Activated CD4-positive, alpha-beta T cell treated with anti-CD3 and anti-CD28 coated beads for 36 hours (primary cell): ENCODE measurements at places on chromosomes 1 and 21. TPM values are rescaled to one million over a fixed set of nuclear protein-coding genes. Genes with fewer than 3 reads are reported as not detected.

GRCh38 chr1:19430121-19431068, 54.9 kb downstream of the CAPZB start:
- peak; percentile 29 for DNase-seq

DNA sequence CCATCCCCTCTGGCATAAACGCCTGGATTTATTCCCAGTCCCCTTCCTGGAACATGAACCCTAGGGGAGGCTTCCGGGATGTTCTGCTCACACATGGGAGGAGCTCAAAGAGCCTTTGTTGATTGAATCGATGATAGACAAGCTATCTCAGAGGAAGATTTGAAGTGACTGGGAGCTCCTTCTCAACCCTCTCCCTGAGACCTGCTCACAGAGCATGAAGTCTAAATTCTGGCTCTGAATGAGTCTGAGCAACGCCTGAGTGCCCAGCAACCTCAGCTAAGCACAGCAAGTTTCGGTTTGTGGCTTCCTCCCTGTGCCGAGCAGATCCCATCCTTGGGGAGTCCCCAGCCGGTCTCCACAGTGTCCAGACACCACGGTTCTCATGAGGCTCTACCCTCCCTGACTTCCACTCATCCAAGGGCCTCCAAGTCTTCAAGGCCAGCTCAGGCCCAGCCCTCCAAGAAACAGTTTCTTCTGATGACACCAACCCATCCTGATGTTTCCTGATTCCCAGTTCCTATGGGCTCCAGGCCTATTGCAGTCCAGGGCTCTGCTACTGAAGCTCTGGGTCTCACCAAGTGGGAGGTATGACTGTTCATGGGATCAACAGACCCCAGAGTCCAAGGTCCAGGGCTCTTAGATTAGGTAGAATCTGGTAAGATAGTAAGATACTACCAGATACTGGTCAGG, 190.8 kb downstream of the DYRK1A start:
- DNase-seq, result no peak

CNKSR1 gene
- total RNA-seq, result 3.2 TPM

SIPA1L2 gene
- 4.0 TPM for total RNA-seq

DNA sequence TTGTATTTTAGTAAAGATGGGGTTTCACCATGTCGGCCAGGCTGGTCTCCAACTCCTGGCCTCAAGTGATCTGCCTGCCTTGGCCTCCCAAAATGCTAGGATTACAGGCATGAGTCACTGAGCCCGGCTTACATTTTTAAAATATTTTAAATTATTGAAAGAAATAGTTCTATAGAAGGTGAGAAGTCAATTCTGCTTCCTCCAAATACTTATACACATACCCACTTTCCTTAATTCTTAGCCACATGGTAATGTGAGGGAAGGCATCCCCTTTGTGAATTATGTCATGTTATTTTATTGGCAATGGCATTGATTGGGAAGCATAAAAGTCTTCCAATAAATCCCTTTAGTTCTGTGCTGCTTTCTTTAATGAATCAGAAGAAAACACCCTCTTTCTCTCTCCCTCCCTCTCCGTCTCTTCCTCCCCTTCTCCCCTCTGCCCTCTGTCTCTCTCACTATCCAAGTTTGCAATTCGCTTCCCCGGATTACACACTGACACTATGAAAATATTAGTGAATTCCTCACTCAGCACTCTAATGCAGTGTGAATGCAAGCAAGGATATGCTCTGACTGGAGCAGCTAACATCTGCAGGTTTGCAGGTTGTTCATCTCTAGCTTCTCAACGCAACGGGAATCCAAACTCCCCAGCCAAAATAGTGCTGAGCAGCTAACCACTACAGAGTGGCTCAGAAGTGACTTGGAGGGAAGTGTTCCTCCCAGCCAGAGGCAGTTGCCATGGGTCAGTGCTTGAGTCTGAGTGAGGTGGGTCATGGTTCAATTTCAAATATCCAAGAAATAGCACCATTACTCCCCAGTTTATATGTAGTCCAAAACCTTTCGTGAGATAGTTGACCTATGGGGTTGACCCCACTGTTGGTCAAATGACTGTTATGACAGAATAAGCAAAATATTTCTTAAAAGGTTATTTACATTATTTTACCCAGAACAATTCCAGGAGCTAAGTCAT, 77.8 kb upstream of the CD55 start:
- DNase-seq, result no peak

ALX3 gene
- total RNA-seq, result not detected

- DNase-seq, result no peak
Measured at GRCh38 chr1:183165456-183165855, 20.6 kb upstream of the LAMC2 start.

CD5L gene
- not detected for total RNA-seq

DNA sequence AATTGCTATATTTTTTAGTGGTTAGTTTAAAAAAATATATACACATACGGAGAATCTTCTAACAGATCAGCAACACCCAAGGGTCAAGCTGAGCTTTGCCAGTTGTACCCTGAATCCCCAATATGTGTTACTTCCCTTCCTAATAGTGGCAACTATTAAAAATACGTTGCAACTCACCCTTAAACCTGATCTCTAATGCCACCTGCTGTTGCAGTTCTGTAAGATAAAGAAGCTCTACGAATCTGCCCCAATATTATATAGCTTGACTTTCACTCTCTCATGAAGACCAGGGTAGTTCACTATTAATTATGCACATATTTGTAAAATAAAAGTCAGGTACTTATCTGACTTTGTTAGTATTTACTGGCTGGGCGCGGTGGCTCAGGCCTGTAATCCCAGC, 58.4 kb downstream of the ASH1L start:
- DNase-seq, result no peak

KCND3 gene
- not detected for total RNA-seq

- DNase-seq, result no peak
Measured at GRCh38 chr21:14824126-14824525, 240.7 kb downstream of the NRIP1 start.

DNA sequence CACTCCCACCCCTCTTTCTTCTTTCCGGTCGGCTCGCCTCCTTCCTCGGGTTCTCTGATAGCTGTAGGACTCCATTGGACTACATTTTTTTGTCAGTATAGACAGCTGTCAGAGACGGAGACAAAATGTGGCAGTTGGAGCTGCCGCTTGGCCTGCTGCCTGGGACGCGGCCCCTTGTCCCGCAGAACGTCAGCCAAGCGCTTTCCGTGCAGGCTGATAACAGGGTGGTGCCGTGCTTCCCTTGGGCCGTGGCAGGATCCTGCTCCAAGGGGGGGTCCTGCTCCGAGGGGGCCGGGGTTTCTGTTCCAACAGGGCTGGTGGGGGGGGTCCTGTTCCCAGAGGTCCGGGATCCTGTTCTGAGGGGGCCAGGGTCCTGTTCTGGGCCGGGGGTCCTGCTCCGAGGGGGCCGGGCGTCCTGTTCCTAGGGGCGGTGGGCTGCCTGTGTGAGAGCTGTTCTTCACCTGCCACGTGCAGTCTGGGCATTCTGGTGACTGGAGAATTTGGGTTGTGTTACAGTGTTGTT, 4.9 kb downstream of the SKI start:
- no peak for DNase-seq

FCAMR gene
- total RNA-seq, result not detected

GRCh38 chr1:240092301-240093119, 827 bp downstream of the FMN2 start:
- DNase-seq, result peak; percentile 6

DNA sequence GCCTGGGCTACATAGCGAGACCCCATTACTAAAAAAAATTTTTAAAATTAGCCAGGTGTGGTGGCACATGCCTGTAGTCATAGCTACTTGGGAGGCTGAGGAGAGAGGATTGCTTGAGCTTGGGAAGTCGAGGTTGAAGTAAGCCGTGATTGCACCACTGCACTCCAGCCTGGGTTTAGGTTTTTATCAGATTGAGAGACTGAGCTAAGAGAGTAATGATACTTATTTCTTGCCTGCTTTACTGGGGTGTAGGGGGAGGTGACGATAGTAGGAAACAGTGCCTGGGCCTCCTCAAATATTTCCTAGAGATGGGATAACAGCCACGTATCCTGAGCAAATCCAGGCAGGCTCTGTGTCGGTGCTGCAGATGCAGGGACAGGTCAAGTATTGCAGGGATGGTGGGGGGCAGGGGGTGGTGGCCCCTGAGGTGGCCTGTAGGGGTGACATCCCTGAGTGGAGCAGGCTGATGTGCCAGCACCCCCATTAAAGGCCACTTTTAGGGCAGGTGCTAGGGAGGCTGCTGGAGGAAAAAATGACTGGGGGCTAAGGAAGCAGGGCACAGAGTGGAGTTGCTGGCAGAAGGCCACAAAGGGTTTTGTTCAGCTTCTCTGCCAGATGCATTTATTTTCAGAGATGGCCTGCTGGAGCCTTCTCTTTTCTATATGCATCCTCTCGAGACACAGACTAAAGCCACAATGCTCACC, 130.5 kb downstream of the RHOU start:
- DNase-seq, result no peak

- DNase-seq, result no peak
Measured at GRCh38 chr1:3599286-3599811, 12.0 kb downstream of the MEGF6 start.

DNA sequence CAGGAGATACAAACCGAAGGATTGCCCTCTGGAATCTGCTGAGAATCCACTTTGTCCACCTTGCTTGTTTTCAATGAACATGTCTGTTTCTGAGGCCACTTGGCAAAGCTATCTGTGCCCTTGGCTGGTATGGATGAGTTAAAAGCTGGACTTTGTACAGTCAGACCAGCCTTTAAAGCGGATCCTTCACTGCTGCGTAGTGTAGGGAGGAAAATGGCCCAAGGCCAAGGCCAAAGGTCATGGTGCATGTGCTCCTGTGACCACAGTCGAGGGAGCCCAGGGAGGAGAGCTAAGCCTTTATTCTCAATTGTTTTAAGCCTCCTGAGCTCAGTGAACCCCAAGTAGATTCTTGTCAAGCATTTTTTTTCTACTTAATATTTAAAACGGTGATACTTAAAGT, 37.0 kb downstream of the KCNJ15 start:
- no peak for DNase-seq

HJV gene
- total RNA-seq, result not detected

- DNase-seq, result no peak
Measured at GRCh38 chr1:75970631-75971030, 38.4 kb upstream of the ASB17 start.

- no peak for DNase-seq
Measured at GRCh38 chr1:53375440-53375839, 47.6 kb upstream of the LRP8 start.

LCE1F gene
- not detected for total RNA-seq

SPRR2G gene
- total RNA-seq, result not detected

SH2D5 gene
- total RNA-seq, result 0.51 TPM

DNA sequence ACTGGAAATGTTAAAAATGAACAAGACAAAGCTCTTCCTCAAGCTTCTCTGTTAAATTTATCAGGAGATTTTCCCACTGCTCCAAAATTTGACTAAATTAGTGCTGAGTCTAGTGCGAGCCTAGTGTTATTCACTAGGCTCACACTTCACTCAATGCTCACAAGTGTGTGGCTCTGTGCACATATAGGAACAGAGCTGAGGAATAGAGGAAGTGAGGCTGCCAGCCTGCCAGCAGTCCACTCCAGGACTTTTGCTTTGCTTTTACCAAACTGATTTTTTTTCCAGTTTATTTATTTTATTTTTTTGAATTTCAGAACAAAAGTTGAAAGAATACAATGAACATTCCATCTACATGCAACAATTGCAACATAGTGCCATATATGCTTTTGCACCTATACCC, 87.2 kb downstream of the VAV3 start:
- DNase-seq, result no peak

CITED4 gene
- total RNA-seq, result 1.6 TPM

DNA sequence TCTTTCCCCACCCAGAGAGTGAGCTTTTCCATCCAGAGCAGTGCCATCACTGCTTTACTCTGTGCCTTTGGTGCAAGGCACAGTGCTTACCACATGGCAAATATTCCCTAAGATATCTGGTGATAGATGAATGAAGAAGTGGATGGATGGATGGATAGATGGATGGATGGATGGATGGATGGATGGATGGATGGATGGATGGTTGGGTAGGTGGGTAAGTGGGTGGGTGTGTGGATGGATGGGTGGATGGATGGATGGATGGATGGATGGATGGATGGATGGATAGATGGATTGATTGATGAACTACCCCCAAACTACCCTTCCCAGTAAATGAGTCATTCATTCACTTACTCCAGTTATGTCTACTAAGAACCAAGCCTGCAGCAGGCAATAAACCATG, 42.9 kb upstream of the SLC44A3 start:
- DNase-seq, result no peak

- no peak for DNase-seq
Measured at GRCh38 chr1:154265586-154265985, 6.8 kb upstream of the HAX1 start.

LAPTM5 gene
- 174 TPM for total RNA-seq

- no peak for DNase-seq
Measured at GRCh38 chr1:118486199-118486598, 301.2 kb upstream of the SPAG17 start.

- DNase-seq, result no peak
Measured at GRCh38 chr1:70090875-70091274, 114.5 kb downstream of the LRRC40 start.

ZNF695 gene
- 0.81 TPM for total RNA-seq

DNA sequence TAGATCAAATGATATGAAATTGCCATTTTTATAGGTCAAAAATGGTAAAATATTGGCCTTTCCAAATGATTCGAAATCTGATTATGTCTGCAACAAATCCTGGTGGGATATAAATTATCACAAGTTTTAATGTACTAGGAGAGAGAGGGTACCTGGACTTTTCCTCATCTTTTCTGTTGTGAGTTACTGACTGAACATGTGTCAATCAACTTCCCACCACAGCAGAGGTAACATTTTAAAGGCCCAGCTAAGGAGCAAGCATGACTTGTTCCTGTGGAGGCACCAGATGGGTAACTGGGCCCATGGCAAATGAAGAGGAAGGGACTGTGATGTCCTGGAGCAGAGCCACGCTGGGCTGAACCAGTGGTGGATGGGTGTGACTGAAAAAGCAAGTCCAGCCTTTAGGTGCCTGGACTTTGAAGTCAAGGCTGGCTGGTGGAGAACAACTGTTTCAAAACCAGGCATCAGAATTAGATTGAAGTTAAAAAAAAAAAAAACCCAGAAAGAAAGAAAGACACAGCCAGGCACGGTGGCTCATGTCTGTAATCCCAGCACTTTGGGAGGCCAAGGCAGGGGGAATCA, 6.6 kb downstream of the MR1 start:
- DNase-seq, result no peak

SYDE2 gene
- 2.9 TPM for total RNA-seq

LRRC7 gene
- not detected for total RNA-seq

KCNJ9 gene
- 0.05 TPM for total RNA-seq

- DNase-seq, result no peak
Measured at GRCh38 chr1:41712695-41713094, 206.0 kb downstream of the HIVEP3 start.

GRCh38 chr1:208997726-208998312, 585.7 kb upstream of the CAMK1G start:
- DNase-seq, result no peak

- no peak for DNase-seq
Measured at GRCh38 chr1:15260418-15261154, 13.6 kb downstream of the FHAD1 start.
